CD8-positive, alpha-beta T cell (primary cell): ENCODE measurements at places on chromosomes 4 and X.

DNA sequence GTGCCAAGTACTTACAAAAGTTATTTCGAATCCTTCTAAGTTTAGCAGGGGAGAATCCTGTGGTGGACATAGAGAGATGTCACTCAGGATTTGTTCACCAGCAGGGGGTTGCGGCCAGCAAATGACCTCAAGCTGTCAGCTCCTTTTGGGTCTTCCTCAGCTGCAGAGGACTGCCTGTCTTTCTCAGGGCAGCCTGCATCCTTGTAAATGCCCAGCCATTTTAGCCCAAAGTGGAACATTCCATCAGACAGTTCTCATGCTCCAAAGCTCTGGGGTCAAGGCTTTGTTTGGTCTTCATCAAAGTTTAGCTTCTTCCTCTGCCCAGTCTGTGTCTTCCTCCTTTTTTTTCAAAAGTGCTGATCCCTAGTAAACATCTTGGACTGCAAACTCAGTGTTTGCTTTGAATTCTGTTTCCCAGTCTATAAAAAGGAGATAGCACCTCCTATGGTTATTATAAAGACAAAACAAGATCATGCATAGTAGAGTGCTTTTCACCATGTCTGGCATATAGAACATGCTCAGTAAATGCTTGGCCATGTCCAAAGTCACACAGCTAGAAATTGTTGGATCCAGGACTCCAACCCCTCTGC lies 156.4 kb upstream of the GATB start:
- DNase-seq, result no peak

DNA sequence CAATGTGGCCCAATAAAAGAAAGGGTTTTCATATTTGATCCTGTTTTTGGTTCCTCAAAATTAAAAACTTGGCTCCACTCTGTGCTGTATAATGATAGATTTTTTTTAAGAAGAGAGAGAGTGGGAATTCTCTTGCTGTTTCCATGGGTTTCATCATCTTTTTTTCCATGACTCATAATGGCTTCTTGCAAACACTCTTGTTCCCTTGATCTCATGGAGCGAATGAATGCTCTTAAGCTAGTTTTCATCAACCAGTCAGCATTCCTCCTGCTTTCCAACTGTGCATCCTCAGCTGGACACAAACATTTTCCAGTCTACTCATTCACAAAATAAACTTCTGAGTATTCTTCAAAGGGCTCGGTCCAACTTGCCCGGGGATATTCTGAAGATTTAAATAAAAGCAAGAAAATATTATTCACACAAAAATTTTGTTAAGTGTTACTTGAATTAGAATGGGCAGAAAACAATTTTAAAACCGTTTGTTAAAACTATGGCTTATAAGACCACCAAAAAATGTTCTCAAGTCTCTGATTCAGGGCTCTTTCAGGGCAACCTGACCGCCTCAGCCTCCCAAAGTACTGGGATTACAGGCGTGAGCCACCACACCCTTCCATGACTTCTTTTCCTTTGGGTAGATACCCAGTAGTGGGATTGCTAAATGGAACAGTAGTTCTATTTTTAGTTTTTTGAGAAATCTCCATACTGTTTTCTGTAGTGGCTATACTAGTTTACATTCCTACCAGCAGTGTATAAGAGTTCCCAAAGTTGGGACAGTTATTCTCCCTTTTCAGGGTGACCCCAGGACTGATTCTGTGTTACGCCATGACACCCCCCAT lies 64.7 kb downstream of the TMEM156 start:
- no peak for DNase-seq

DNA sequence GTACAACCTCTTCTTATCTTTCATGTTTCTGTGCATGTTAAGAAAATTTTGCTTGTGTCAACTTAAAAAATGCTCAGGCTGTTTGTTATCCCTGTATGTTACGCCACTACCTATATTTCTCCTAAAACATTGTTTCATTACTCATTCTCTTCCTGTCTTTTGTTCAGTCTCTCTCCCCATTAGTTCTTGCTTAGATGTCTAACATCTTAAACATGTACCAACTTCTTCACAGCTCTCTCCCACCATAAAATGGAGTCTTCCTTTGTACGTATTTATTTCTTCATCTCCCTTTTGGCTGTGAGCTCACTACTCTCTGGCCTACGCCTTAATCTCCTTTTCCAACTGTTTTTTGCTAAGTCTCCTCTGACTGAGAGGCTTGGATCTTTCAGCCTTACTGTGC lies 36.4 kb downstream of the PCDH7 start:
- DNase-seq, result no peak

DNA sequence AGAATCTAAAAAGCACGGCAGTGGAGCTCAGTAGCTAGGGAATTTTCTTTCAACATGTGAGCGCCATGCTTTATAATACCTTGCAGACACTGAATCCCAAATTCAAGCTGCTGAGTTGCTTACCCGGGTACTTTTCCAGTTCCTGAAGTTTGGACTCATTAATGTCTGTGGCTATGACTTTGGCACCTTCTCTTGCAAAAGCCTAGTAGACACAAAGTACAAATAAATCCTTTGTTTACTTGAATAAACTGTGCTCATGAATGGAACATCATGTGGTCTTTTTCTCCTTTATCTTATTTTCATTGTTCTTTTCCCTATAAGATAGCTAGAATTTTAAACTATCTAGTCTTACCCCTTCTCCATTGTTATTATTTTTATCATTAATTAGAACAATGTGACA lies 4.6 kb downstream of the BDH2 start:
- DNase-seq, result no peak

DNA sequence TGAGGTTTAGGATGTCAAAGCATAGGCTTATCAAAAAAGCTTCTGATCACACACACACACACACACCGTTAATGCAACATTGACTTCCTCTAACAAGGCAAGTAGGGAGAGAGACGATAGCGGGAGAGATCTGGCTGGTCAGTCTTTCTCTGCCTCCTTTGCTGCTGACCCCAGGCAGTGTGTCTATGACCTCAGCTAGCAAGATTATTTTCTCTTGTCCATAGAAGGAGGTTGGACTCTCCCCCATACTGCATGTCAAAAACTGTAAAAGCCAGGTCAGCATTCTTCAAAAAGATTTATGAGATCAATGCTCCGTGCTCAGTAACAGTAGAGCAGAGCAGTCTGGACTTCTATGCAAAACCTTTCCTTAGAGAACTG lies 63.5 kb upstream of the PGM2 start:
- no peak for DNase-seq

DNA sequence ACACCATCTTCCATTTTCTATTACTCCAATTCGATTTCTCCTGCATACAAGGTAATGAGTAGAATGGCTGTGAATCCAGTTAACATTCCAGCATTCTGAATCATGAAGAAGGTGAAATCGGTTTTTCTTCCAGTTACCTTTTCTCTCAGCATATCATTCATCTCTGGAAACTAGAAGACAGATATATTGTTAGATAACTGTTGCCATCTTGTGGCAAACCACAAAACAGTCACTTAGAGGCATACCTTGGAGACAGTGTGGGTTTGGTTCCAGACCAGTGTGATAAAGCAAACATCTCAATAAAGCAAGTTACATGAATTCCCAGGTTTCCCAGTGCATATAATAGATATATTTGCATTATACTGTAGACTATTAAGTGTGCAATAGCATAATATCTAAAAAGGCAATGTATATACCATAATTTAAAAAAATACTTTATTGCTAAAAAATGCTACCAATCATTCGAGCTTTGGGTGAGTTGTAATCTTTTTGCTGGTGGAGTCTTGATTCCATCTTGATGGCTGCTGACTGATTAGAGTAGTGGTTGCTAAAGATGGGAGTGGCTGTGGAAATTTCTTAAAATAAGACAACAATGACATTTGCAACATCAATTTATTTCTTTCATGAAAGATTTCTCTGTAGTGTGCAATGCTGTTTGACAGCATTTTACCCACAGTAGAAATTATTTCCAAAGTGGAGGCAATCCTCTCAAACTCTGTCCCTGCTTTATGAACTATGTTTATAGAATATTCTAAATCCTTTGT lies 82.1 kb downstream of the SLC39A8 start:
- peak; percentile 47 for DNase-seq

DNA sequence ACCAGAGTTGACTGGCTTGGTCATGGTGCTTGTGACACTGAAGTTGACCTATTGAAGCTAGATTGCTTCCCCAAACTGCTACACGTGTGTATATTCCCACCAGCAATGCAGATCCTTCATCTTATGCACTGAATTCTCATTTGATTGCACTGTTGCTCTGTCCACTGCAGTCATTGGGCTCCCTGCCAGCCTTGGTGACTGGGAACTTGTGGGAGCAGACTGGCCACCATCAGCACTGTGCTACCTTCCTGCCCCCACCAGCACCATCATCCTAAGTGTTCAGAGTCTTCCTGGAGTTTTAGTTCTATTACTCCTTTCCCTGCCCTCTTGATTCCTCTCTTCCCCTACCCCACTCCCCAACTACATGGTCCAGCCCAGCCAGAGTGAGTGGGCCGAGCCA lies 117.7 kb upstream of the PRPS2 start:
- DNase-seq, result no peak

GRCh38 chr4:95217197-95217596 lies 331.6 kb downstream of the UNC5C start:
- DNase-seq, result no peak

DNA sequence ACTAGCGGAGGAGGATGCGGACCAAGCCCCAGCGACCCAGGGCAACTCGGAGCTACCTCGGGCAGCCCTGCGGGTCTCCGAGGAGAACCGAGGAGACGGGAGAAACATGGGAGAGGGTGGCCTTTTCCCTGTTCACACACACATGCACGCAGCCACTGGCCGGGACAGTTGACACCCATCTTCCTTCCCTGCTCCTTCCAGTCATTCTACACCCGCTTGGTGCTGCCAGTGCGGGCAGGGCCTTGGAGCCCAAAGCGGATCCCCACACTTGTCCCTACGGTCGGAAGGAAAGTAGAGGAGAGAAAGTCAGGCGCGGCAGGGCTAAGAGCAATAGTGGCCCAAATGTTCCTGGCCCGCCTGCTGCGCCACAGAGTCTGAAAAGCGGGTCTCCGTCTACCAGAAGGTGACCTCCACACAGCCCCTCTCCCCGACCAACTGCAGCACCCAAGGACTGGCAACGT lies 1.1 kb upstream of the PPP3CA start:
- DNase-seq, result no peak

DNA sequence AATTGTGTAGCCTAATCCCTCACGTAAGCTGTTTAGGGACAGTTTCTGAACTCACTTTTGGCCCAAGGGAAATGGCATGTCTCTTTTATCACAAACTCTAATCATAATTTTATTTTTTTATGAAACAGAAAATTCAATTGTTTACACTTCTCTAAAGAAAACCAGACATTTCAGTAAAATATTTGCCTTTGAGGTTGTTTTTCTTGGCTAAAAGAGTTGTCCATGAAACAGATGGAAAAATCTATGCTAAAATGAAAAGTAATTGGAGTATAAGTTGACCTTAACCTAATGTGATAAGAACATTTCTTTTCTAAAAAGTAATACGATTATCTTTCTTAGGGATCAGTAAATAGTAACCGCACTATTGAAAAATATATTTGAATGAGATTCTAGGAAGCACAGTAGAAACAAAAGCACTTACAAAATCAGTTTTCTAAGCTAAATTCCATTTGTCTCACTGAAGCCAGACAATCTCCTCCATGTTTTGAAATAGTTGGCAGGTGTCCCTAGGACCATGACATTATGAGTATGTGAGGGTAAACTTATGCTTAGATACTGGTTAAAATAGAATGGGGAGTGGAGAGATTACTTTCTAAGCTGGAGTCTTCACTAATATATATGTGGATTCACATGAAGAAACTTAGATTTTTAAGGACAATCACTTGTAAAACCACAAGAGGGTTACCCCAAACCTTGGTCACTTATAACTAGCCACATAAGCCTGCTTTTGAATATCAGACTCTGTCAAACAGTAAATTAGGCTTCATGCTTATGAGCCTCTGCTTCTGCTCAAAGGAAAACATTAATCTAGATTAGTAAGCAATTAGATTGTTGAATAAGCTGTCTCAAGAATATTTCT lies 20.1 kb upstream of the TET2 start:
- DNase-seq, result no peak

- DNase-seq, result no peak
Measured at GRCh38 chr4:177371461-177371860, 61.8 kb downstream of the NEIL3 start.

DNA sequence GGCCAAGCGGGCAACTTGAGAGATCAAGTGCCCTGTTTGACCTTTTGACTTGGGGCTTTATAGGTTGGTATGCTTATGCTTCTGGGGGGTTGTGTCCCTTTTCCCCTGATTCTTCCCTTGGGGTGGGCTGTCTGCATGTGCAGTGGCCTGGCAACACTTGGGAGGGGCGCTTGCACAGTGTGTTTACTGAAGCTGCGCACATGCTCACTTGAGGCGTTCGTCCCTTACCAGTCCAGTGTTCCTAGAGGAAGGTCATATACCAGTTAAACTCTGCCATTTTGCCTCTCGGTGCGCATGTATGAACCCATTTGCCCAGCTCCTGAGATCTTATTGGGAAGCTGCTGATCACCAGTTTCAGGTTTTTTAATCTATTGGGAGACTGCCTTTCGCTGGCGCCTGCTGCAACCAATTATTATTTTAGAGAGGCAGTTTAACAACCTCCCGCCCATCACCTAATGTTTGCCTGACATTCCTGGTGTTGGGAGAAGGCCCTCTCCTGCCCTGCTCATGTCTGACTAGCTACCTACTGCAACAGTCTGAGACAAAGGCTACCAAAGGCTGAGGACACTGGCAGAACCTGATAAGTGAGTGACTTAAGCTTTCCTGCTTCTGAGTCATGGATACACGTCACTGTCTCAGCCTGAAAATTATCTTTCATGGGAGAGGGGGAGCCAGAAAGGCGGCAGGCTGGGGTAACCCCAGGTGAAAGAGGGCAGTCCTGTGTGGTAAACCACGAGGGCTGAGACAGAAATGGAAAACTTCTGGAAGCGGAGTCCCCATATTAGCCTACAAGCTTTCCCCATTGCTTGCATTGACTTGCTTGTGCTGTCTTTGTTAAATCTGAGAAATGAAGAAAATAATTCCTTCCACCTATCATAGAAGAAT lies 97.6 kb downstream of the CPE start:
- no peak for DNase-seq

GRCh38 chr4:101287324-101287723 lies 60.0 kb downstream of the PPP3CA start:
- DNase-seq, result no peak

GRCh38 chr4:70902577-70903290 lies 565 bp downstream of the MOB1B start:
- DNase-seq, result peak; percentile 5

- no peak for DNase-seq
Measured at GRCh38 chr4:148259841-148260240, 182.4 kb downstream of the NR3C2 start.

DNA sequence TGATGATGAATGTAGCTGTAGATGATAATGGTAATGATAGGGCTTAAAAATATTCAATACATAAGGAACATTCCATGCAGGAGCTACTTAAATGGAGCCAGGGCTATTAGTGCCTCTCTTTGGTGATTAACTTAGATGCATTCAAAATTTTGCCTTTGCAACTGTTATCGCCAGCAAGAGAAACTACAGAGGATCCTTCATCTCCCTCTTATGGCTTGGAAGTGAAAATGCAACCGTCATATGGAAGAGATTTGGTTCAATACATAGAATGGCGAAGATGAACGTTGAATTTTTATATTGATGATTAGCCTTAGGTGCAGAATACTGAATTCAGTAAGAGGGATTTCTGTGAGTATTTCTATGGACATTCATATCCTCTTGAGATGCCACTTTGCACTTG lies 134.5 kb upstream of the NLGN4X start:
- no peak for DNase-seq
